ENCODE measurements at places on chromosomes 7 and 10.
A peak's percentile ranks its signal among the peaks of the same experiment; 100 is the strongest.

DNA sequence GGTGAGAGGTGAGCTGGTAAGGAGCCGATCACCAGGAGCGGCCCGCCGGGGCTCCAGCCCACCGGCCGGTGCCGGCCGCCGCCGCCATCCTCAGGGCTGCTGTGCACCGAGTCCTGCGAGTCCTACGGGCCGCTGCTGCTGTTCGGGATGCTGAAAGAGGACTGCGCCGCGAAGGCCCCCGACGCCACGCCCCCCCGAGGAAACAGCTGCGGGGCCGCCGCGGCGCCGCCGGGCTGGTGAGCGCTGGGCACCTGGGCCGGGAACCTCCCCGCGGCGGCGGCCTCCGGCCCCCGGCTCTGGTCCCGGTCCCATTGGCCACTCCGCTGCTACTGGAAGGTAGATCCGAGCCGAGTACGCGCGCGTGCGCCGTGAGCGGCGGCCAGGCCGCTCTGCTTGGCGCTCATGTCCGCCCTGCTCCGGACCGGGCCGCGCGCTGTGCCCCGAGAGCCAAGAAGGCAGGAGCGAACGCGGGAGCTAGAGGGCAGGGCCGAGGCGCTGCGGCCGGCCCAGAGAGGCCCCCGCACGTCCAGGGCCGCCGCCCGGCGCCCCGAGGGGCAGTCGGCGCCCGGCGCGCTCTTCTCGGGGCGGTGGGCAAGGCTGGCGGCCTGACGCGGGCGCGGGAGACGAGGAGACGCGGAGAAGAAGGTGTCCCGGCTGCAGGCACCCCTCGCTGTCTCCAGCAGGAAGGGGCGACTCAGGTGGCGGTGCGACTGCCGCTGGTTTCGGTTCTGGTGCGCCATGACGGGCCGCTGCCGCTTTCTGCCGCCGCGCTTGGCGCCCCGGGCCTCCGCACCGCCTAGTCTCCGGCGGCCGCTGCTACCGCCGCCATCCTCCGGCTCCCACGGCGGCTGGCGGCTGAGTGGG is 121.3 kb upstream of the WIPF3 start:
- DNase-seq, result peak; percentile 95

- no peak for DNase-seq
These were observed 137.4 kb upstream of the KCNMA1 start for GRCh38 chr10:77774940-77775391.

DNA sequence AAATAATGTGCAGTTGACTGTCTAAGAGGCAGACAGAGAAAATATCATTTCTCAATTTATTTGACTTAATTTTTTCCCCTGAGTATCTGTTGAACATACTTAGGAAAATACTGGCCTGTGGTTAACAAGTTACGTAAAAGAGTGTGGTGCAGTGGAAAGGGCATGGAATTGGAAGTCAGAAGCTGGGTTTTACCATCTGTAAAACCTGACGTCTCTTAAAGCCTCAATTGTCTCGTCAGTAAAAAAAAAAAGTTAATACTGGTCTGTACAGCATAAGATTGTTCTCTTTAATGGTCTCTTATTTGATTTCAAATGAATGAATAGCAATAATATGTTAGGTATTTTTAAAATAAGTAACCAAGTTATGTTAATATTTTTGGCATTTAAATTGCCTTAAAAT is 67.8 kb downstream of the PHTF2 start:
- DNase-seq, result no peak

- DNase-seq, result no peak
These were observed 18.1 kb downstream of the MAPK8 start for GRCh38 chr10:48324580-48324979.

DNA sequence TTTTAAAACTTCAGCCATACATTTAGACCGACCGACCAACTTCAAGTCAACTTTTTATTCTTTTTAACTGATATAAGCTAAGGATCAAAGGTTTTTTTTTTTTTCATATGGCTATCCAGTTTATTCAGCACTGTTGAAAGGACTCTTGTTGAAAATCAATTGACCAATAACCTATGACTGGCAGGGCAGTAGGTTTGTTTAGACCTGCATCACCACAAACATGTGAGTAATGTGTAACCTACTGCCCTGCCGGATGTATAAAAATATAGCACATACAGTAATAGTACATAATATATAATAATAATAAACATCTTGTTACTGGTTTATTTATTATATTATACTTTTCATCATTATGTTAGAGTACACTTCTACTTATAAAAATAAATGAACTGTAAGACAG is 434.6 kb upstream of the SEMA3A start:
- DNase-seq, result no peak

DNA sequence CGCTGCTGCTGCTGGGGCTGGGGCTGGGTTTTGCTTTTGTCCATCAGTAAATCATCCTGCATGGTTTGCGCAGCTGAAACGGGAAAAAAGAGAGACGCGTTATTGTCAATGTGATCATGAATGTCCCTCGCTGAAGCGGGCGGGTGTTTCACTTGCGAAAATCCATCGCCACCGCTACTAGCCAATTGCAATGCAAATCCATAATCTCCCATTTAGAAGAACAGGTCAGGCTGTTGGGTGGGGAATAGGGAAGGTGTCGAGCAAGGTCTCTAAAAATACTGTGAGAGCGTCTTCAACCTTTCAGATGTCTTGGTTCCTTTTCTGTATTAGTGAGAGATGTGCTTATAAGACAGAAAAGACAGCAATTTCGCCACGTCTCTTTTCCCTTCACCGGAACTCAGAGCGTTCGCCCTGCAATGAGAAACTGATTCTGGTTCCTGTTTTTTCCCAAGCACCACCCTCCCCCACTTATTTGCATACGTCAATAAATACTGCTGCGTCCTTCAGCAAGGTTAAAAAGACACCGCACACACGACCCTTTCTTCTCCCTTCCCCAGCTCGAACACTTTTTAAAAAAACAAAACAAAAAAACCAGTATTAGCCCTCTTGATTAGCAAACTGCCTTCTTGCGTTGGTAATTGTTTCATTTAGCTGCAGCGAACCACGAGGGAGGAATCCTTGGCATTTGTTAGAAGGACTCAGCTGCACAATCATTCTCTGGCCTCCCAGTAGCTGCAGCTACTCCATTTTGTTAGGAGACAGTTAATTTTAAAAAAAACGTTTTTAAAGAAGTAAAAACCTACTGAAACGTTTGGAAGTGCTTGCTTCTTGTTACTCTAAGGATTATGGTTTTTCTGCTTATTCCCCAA is 50.4 kb downstream of the CPEB3 start:
- peak; percentile 77 for DNase-seq

- DNase-seq, result no peak
These were observed 58.6 kb downstream of the LOXL4 start for GRCh38 chr10:98209441-98209840.

DNA sequence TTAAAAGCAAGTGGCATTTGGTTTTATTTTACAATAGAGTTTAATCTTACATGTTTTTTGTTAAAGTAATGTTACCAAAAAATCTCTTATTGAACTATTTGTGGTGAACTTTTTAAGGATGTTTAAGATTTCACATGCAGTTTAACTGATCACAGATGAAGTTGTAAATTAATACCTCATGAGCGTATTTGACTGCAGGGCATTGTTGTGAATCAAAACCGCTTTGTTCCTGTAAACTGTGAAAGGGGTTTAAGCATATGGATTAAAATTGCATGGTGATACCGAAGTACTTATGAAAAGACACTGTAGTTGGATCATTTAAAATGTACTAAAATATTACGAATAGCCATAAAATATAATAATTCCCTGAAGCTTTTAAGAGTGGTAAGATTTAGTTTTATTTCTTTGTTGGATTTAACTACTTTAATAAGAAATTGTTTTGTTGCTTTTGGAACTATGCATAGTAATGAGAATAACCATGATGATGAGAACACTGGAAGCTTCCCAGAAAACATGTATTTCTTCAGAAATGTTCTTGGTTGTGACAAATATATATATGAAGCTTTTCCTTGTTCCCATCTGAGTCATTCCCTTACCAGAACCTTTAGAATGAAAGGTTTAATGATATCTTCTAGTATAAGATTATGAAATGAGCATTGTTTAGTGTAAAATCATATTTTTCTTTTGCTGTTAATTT is 131.3 kb downstream of the ADK start:
- no peak for DNase-seq

DNA sequence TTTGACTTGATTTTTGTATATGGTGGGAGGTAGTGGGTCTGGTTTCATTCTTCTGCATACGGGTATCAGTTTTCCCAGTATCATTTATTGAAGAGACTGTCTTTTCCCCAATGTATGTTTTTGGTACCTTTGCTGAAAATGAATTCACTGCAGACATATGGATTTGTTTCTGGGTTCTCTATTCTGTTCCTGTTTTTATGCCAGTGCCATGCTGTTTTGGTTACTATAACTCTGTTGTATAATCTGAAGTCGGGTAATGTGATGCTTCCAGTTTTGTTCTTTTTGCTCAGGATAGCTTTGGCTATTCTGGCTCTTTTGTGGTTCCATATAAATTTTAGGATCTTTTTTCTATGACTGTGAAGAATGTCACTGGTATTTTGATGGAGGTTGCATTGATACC is 836 bp downstream of the ECD start:
- DNase-seq, result no peak

- DNase-seq, result no peak
These were observed 14.3 kb upstream of the ARHGAP12 start for GRCh38 chr10:31942892-31943291.

DNA sequence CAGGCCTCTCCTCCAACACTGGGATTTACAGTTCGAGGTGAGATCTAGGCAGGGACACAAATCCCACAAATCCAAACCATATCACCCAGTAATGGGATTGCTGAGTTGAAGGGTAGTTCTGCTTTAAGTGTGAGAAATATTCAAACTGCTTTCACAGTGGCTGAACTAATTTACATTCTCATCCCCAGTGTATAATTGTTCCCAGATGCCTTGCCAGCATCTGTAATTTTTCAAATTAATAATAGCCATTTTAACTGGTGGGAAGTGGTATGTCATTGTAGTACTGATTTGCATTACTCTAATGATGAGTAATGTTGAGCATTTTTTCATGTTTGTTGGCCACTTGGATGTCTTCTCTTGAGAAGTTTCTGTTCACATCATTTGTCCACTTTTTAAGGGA is 592.8 kb upstream of the GRM3 start:
- no peak for DNase-seq

- DNase-seq, result no peak
These were observed 1358.7 kb upstream of the SORCS1 start for GRCh38 chr10:108523016-108523800.

- no peak for DNase-seq
These were observed 4.3 kb upstream of the UCN3 start for GRCh38 chr10:5360318-5360915.

DNA sequence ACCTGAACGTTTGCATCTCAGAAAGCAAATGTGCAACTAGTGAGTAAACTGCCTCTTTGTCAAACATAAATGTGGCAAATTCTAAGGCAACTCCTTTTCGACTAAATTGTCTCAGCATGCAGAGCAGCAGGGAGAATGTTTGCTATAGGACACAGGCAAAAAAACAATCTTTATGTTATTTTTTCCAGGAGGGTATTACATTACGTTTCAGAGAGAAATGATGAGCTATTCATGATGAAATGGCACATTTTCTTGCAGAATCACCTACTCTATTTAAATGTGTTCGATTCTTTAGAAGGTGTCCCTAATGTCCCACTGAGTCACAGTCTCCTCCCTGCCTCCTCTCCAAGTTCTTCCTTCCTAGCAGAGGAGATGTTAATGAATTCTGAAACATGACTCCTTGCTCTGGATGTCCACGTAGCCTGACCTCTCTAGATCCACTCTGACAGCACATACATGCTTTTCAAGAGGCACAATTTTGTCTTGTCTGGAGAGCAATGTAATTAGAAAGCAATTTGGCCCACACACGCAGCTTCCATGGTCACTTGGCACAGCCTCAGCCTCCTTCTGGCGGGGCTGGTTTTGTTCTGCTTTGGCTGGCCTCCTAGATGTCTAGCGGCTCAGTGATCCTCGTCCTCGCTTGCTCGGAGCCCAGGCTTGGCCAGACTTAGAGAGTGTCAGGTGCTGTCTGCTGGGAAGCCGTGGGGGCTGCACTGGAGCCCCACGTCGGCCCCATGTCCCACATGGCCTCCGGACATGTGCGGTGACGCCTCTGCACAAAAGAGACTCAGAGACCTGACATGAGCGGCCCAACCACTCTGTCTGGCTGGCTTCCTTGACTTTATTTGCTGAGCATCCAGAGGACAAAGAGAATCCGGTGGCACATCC is 125.7 kb upstream of the ZNF438 start:
- DNase-seq, result no peak

- DNase-seq, result peak; percentile 64
These were observed 319 bp upstream of the STX1A start for GRCh38 chr7:73719806-73720169.

DNA sequence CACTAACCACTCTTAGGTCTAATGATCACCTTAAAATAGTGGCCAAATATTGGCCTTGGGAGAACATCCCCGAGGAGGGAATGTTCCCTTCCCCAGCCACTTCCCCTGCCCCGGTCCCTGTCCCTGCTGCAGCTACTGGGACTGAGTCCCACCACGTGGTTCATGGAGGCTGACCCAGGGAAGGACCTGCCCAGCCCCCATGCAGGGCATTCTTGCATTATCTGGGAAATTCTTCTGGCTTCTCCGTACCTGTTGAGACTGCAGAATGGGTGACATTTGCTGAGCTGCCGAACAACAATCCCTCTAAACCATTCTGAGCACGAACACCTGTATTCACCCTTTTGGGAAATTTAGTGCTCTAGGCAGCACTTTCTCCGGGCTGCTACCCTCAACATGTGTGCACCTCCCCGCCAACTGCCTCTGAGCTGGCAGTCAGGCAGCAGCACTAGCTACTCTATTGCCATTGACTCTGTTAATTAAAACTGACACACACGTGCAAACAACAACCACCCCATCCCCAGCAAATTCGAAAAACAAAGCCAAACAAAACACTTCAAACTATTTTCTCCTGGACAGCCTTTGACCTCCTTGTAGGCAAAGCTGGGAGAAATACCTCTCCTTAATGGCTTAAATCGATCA is 567.4 kb upstream of the MKI67 start:
- DNase-seq, result no peak

DNA sequence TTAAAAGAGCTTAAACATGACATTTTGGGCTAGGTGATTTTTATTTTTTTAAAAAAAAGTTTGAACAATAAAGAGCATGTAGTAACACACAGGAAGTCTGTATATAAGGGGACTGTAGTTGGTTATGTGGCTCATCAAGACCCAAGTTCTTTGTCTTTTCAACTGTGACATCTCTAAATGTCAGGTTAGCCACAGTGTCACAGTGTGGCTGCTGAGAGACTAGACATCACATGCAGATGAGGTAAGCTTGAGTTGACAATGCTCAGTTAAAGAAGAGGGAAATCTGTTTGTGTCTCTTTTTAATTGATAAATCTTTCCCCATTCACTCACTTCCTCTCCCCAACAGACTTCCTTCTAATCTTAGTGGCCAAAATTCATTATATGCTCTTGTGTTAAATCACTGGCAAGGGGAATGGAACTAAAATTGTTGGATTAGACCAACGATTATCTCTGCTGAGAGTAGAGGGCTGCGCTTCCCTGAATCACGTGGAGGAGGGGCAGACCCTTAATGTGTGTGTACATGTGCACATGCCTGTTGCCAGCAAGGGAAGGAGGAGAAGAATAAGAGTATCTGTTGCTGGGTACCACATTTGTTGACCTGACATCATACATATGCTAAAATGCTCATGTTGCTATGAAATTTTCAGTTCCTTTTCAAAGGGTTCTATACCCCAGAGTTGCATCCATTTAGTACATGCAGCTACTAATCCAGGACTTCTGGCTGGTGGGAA is 78.3 kb downstream of the MMRN2 start:
- no peak for DNase-seq

Data from right kidney (tissue), 9 donors.